ENCODE measurements at places on chromosomes 7 and 10.

- DNase-seq: no peak
These were observed 5.6 kb upstream of the CNPY1 start for GRCh38 chr7:155551785-155552611.

GRCh38 chr10:12823328-12823727, 178.2 kb downstream of the CCDC3 start:
- no peak for DNase-seq

- no peak for DNase-seq
These were observed 162.8 kb upstream of the NFE2L3 start for GRCh38 chr7:25989140-25989705.

GRCh38 chr10:93673791-93674190, 28.6 kb downstream of the FRA10AC1 start:
- no peak for DNase-seq

DNA sequence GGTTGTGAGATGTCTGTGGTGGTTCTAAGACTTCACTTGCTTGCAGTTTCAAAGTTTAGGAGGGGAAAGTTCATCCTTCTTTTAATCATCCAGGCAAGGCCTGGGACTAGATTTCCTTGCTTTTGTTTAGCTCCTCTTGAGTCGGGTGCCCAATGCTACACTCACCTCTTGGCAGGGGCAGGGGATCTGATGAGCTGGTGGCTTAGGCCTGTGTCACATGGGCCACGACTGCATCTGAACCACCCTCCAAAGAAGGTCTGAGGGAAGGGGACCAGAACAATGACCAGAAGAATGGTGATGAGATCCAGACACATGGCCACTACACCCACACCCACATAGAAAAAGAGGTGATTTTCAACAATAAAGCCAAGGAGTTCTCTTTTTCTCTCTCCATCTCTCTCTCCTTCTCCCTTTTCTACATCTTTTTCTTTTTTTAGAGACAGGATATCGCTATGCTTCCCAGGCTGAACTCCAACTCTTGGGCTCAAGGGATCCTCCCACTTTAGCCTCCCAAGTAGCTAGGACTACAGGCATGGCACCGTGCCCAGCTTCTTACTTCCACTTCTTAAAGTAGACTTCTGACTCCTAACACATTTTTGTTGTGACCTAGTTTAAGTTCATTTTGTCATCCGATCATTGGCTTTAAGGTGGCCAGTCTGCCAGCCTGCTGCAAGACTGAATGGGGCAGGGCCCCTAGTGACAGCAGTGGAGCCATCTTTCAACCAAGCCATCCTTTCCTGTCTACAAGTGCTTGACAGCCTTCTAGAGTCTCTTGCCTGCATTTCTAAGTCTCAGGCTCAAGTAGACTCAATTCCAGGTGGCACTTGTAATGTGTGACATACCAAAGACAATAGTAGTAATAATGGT, 350.9 kb downstream of the RNLS start:
- DNase-seq: no peak

- no peak for DNase-seq
These were observed 7.2 kb upstream of the PGAM2 start for GRCh38 chr7:44072364-44073231.

DNA sequence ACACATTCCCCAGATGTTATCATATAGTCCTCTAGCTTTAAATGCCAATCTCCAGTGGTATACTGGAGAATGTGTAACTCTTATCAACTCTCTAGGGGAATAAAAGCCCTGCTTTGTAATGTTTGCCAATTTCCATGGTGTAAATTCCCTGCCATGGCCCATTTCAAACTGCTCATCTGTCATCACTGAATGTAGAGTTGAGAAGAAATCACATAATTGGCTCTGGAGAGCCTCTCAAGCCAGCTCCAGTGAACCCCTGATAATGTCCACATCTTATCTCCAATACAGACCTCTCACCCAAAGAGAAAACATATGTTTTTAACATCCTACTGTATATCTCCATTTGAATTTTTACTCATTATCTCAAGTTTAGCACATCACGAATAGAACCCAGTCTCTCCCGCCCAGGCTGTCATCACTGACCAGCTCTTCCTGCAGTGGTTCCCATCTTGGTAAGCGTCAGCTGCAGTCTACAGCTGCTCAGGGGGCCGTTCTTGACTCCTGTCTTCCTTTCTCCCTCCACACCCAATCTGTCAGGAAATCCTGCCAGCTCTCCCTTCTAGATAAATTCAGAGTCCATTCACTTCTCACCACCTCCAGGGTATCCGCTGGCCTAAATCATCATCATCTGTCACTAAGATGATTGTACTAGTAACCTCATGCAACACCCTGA, 332.4 kb downstream of the FRMD4A start:
- DNase-seq: no peak

- no peak for DNase-seq
These were observed 19.9 kb downstream of the ITIH2 start for GRCh38 chr10:7722927-7723529.

GRCh38 chr10:8245814-8246142, 191.3 kb downstream of the GATA3 start:
- DNase-seq: no peak

DNA sequence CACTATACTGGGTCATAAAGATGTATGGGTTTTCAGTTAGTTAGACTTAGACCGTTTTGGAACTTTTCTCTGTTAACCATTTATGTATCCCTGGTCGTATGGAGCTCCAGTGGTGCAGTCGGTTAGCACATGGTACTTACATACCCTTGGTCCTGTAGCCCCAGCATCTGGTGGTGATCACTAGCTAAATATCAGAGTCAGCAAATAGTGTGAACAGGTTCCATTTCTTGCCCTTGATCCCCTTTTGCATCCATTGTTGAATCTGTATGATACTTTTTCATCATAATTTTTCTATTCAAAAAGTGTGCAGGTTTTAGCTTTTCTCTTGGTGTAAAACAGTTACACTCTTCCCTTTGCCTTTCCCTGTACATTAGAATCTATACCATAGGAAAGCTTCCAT, 15.9 kb downstream of the NIPSNAP2 start:
- DNase-seq: no peak

GRCh38 chr10:28533186-28533564, 257 bp downstream of the WAC start:
- DNase-seq: no peak

DNA sequence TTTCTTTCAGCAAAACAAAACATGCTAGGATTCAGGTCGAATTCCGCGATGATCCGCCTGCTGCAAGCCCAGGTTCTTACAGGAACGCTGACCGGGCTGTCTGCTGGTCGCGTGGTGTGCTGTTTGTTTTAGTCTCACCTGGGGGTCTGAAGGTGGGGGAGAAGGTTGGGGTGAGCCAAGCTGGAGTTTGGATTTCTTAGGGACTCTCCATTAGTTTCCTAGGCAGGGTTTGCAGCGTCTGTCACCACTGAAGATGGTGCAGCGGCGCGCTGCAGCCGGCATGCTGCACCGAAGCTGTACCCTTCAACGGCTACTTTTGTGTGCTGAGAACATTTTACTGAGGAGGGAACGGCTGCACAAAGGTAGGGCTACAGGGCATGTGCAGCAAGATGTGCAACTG, 48.7 kb downstream of the GCC1 start:
- DNase-seq: no peak

DNA sequence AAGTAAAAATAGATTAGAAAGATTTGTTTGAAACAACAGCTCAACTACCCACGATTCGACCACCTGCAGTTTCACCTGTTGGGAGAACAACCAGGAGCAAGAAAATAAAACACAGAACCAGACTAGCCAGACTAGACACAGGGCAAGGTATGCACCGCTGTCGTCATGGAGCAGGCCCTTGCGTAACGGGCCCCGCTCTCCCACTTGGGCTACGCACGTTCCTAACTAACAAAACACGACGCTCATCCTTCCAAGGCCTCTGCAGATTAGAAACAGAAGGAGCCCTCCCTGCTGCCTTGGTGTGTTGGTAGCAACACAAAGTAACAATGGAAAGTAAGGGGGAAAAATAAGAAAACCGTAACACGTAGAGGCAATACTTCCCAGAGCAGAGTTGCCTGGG, 45.1 kb upstream of the ELMO1 start:
- no peak for DNase-seq

- no peak for DNase-seq
These were observed 107.0 kb downstream of the VIM start for GRCh38 chr10:17335065-17335464.

- DNase-seq: no peak
These were observed 91.4 kb upstream of the PTN start for GRCh38 chr7:137434946-137435345.

DNA sequence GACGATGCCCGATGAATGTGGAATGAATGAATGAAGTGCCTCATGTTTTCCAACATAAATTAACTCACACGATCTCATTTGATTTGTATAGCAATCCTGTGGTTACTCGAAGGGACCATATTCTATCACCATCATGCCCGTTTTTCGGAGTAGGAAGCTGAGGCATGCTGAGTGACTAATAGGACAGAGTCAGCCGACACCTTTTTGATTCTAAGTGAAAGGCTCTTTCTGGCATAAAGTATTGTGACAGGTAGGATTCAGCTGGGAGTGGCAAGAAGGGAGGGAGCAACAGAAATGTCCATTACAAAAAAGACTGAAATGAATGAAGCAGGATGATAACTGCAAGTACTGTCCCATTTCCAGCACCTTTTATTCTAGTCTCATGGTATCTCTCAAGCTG, 55.7 kb downstream of the KLRG2 start:
- no peak for DNase-seq

GRCh38 chr10:70376436-70377378, 5.7 kb downstream of the LRRC20 start:
- no peak for DNase-seq

DNA sequence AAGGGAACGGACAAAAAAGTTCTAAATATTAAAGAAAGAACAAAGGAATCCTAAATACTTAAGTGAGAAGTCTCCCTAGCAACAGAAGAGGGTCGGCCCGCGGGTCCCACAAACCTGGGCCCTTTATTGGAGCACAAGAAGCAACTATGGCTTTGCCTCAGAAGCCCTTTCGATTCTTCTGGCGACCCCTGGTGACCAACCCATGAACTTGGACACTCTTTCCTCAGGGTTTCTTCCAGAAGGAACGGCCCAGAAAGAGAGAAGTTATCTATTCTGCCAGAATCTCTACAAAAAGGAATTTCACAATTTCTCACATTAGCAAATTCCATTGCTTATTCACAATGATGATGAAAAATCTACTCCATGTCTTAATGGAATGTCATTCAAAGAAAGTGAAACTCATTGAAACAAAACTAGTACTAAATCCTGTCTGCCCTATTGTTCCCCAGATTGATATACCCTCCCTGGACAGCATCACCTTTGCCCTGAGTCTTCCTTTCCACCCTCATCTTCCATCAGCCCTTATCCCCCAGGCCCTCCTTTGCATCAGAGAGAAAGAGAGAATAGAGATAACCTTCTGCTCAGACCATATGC, 43.7 kb downstream of the CPVL start:
- no peak for DNase-seq

- no peak for DNase-seq
These were observed 61.4 kb downstream of the ZRANB1 start for GRCh38 chr10:125003146-125003900.

GRCh38 chr7:35420656-35421055, 166.8 kb upstream of the TBX20 start:
- DNase-seq: no peak

- DNase-seq: no peak
These were observed 279.7 kb upstream of the PLPP4 start for GRCh38 chr10:120177330-120177729.

GRCh38 chr10:427761-428519, 261.5 kb downstream of the DIP2C start:
- no peak for DNase-seq

Measured in stimulated activated CD8-positive, alpha-beta memory T cell treated with anti-CD3 and anti-CD28 coated beads, Interleukin-4, amount 100 ng/mL, for 1 hour (primary cell).